ENCODE measurements at places on chromosomes 1 and 21.

- no peak overlapping the region for H3K27ac ChIP-seq
- peaks cover 1% of the 10 kb centered on the region for H3K4me1 ChIP-seq
- DNase-seq = no peak
- H3K36me3 ChIP-seq = no peaks in the 10 kb centered on the region
- H3K27me3 ChIP-seq = peaks cover 4% of the 10 kb centered on the region
Measured at GRCh38 chr21:26801498-26801897, 43.7 kb downstream of the ADAMTS1 start.

DNA sequence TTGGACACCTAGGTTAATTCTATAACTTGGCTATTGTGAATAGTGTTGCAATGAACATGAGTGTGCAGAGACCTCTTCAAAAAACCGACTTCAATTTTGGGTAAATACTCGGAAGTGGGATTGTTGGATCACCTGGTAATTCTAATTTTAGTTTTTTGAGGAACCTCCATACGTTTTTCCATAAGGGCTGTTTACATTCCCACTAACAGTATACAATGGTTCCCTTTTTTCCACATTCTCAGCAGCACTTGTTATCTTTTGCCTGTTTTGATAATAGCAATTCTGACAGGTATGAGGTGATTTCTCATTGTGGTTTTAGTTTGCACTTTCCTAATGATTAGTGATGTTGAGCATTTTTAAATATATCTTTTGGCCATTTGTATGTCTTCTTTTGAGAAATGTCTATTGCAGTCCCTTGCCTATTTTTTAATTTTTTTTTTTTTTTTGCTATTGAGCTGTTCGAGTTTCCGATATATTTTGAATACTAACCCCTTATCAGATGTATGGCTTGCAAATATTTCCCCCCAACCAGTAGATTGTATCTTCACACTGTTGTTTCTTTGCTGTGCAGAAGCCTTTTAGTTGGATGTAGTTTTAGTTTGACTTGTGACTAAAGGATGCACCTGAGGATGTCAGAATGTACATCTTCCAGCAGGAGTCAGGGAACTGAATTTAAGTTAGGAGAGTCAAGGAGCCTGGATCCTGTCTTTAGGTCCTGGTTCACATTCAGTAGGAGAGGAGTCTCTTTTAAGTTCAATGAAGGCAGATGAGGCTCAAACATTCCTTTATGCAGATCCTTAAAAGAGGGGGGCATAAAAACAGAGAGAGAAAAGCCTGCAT is 120.0 kb downstream of the S1PR1 start:
- no peak overlapping the region for H3K4me3 ChIP-seq
- H3K4me1 ChIP-seq = peaks cover 15% of the 10 kb centered on the region
- H3K36me3 ChIP-seq = no peaks in the 10 kb centered on the region
- no peak overlapping the region for H3K27ac ChIP-seq
- peaks cover 55% of the 10 kb centered on the region for H3K27me3 ChIP-seq

GRCh38 chr21:44858291-44858690 is 15.2 kb downstream of the PTTG1IP start:
- no peak for DNase-seq
- no peak overlapping the region for H3K27ac ChIP-seq
- H3K36me3 ChIP-seq = peaks cover 64% of the 10 kb centered on the region
- peaks cover 16% of the 10 kb centered on the region for H3K4me1 ChIP-seq
- no peaks in the 10 kb centered on the region for H3K27me3 ChIP-seq

- H3K27me3 ChIP-seq = no peaks in the 10 kb centered on the region
- H3K36me3 ChIP-seq = no peaks in the 10 kb centered on the region
- DNase-seq = no peak
- no peaks in the 10 kb centered on the region for H3K4me1 ChIP-seq
Measured at GRCh38 chr21:16156841-16157489, 427.2 kb downstream of the USP25 start.

DNA sequence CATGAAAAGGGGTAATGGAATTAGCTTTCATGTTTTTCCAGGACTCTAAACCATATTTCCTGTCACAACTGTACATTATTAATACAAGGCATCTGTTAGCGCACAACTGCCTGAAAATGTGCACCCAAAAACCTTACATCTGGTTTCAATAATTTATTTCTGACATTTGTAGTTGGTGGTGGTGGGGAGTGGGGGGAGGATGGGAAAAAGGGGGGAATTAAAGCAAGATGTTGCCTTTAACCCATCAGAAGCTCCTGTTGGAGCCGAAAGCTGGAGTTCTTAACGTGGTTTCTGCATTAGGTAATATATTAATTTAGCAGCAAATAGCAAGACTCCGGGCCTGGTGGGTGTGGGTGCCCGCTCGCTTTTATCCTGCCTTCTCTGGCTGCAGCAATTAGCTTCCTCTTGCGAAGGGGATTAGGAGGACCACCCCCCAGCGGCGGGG is 36.9 kb upstream of the HHAT start:
- H3K4me1 ChIP-seq = no peaks in the 10 kb centered on the region
- no peaks in the 10 kb centered on the region for H3K36me3 ChIP-seq
- H3K27me3 ChIP-seq = peaks cover 53% of the 10 kb centered on the region
- no peak overlapping the region for H3K4me3 ChIP-seq
- DNase-seq = no peak

DNA sequence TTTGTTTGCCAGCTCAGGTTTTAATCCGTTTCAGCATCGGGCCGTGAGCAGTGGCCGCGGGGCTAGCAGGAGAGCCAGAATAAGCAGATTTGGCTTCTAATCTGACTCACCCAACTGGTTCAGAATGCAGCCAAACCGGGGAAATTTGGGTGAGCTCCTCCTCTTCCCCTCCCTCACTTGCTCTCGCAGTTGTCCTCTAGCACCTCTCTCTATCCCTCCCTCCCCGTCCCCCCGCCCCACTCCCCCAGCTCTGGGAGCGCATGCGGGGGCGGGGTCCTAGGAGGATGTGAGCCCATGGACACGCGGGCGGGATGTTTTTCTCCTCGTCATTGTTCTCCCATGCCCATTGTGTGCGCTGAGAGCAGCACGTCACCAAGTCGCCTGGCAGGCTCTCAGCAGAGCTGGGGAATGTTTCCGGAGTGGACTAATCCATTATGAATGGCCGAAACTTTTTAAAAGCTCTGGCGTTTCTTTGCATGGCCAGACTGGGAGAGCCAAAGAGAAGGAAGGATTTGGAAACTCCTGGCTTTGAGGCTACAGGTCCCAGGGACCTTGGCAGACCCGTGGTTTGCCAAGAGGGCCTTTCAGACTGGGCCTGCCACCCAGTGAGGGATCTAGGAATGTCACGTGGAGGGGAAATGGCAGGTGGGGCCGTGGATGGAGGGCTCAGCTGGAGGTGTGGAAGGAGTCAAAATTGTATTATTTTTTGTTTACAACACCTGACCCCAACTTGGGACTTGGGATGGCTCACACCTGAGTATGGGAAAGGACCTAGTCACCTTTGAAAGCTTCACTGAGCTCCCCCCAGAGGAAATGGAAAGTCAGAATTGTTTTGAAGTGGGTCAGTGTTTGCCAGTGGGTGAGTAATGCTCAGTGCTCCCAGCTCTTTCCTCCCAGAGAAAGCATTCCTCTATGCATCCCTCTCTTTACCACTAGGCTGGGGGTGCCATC is 39.2 kb downstream of the CDK18 start:
- peak overlapping the region; percentile 47 for H3K4me3 ChIP-seq
- no peak for DNase-seq
- no peaks in the 10 kb centered on the region for H3K36me3 ChIP-seq
- peak overlapping the region; percentile 33 for H3K27ac ChIP-seq
- peaks cover 5% of the 10 kb centered on the region for H3K4me1 ChIP-seq
- H3K27me3 ChIP-seq = peaks cover 24% of the 10 kb centered on the region

- no peak overlapping the region for H3K27ac ChIP-seq
- no peak for DNase-seq
- H3K4me1 ChIP-seq = peaks cover 31% of the 10 kb centered on the region
- peaks cover 40% of the 10 kb centered on the region for H3K36me3 ChIP-seq
- H3K4me3 ChIP-seq = no peak overlapping the region
Measured at GRCh38 chr21:15755125-15755524, 25.3 kb downstream of the USP25 start.

DNA sequence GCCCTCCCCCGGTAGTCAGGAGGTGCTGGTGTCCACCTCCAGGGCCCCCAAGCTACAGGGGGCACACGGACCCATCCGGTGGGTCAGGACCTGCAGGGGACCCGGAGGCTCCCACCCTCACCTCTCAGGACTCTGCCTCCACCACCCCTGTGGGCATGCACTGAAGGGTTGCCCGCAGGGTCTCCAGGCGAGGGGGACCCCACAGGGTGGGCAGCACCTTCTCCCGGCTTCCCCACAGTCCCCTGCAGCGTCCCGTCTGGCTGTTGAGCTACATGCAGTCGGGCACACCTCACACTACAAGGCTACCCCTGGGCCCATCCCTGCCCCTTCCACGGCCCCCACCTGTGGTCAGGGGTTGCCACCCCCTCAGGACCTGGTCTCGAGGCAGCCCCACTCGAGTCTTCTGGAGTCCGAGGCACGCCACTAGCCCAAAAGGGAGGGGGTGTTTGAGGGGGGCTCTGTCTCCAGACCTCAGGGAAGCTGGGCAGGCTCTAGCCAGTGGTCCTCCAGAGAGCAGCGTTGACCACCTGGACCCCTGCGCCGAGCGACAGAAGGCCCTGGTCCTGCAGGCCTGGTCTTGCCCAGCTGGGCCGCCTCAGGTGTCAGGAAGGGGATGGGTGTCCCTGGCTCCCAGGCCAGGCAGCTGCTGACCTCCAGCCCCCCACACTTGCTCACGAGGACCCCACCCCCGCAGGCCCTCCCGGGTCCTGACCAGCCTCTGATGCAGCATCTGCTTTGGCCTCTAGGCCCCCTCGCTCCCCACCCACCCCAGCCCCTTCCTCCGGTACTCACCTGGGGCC is 9.6 kb downstream of the PARS2 start:
- DNase-seq = no peak
- H3K27ac ChIP-seq = no peak overlapping the region
- H3K4me3 ChIP-seq = no peak overlapping the region
- peaks cover 3% of the 10 kb centered on the region for H3K36me3 ChIP-seq
- no peaks in the 10 kb centered on the region for H3K4me1 ChIP-seq

Data from activated T-helper 2 cell treated with anti-CD3 and anti-CD28 coated beads, Interferon-gamma antibody, Interleukin-2, Interleukin-4, amounts not matched to agents 10 μg/mL and 5 μg/mL and 100 μg/mL, durations not matched to agents 14 hours and 24 hours and 36 hours (primary cell).